A549 treated with dexamethasone at 1 μM for 4 hours (cell line): ENCODE measurements at places on chromosomes 7 and 10. TPM values are rescaled to one million over a fixed set of nuclear protein-coding genes. Genes with fewer than 3 reads are reported as not detected.

The UNC5B gene
- total RNA-seq: 2.8 to 5.0 TPM (median 4.7 TPM) in 5 replicates

The FZD8 gene
- total RNA-seq: 3.0 to 5.3 TPM (median 4.2 TPM) in 5 replicates

The CYP2C9 gene
- total RNA-seq: not detected in 5 replicates

The CRHR2 gene
- total RNA-seq: 0.05 to 0.07 TPM (median 0.05 TPM) in 4 of 5 replicates, not detected in the other

The HGF gene
- total RNA-seq: 0.07 to 0.19 TPM (median 0.14 TPM) in 3 of 5 replicates, not detected in the others

The CNOT4 gene
- total RNA-seq: 10.5 to 14.5 TPM (median 13.7 TPM) in 5 replicates

The SUGCT gene
- 0.70 to 1.5 TPM (median 1.3 TPM) in 5 replicates for total RNA-seq
